ENCODE measurements at places on chromosomes 5 and 9. TPM values are rescaled to one million over a fixed set of nuclear protein-coding genes. Genes with fewer than 3 reads are reported as not detected.

DNA sequence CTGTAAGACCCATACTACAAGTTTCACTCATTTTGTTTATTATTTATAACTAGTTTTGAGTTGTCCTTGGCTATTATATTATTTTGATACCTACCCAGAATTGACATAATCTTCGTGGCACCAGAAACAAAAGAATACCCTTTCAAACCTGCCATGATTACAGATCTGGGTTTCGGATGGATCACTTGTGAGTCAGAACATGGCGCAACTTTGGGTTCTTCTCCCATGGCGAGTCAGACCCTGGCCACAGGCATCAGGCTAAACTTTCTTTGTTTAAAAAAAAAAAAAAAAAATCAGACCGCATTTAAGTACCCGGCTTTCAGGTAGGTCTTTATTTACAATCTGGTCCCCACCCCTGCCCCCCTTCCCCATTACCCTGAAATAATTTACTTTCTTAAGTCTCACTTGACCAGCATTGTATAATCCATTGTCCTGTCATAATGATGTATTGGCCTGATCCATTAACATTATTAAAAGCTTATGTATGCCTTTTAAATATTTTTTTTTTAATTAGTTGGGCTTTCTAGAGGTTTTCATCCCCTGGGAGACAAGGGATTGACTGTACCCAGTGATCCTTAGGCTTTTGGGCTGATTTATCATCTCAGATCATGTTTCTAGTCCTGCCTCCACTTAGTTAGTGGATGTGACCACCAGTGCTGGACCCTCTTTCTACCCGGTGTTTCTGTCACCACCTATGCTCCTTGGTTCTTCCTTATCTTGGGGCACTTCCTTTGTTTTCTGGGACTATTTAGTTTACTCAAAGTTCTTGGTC is 43.9 kb downstream of the F2RL2 start:
- DNase-seq: no peak

DNA sequence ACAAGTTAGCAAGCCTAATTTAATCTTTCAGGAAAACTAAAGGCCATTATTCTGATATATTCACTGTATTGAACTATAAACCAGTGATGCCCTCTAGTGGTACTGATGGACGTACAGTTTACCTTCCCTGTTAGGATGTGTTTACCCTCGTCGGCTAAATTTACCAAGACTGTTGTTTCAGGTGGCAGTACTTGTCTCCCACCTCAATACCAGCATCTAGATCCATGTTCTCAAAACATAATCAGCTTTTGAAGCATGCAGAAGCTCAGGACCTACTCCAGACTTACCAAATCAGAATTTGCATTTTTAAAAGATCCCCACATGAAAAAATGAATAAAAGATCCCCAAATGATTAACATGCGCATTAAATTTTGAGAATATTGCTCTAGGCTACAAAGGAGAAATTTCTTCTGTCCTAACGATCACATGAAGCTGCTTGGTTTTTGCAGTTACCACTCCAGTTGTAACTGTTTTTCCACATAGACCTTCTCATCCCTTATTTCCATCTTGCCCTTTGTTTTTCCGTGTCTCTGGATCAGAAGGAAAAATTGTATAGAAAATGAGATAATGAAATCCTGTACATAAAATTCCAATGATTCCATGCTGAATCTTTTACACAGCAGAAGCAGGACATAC is 3.2 kb upstream of the BAAT start:
- DNase-seq: no peak

GRCh38 chr9:764105-764524 is 77.4 kb upstream of the DMRT1 start:
- peak; percentile 66 for DNase-seq

DNA sequence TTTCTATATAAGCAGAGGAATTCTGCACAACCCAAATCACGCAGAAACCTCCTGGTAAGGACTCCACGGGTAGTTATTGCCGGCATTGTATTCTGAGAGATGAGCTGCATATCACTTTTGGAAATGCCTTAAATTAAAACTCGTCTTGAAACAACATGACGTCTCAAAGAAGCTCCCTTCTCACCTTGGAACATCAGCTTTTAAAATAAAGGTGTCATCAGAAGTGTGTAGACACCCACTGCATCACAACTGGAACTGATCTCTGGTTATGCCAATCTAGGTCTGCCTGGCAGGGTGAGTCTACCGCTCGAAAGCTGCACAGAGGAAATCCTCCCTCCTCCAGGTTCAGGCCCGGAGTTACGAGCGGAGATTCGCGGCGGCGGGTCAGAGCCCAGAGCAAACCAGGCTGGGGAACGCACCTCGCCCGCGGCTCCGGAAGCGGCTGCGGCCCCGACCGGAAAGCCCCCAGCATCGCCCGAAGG is 974 bp upstream of the SLC12A2 start:
- no peak for DNase-seq

Gene FOXD4L5
- polyA plus RNA-seq: 1.4 TPM

DNA sequence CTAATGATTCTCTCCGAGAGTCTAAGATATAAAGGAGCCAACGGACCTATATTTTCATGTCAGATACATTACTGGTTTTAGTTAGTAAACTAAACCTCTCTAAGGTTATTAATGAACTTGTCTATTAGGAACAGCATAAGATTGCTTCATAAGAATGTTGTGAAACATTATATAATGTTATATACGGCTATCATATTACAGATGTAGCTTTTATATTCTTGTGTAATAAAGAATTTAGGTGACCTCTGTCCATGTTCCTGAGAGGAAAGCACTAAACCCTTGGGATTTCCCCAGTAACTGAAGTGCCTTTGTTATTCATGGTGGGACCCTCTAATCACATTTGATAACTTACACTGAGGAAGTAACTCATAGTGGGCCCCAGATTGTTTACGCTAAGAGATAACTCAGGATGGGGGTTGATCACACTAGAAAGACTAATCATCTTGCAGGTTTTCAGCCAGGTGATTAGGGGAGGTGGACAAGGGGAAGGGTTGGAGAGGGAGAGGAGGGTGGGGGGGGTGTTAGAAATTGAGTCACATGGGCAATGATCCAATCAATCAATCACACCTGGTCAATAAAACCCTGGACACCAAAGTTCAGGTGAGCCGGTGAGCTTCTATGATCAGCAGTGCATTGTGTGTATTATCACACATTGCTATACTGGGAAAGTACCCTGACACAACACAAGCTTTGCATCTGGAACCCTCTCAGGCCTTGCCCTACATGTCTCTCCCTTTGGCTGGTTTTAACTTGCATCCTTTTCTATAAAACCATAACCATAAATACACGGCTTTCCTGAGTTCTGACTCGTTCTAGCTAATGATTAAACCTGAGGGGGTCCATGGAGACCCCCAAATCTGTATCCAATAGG is 25.8 kb downstream of the ECPAS start:
- no peak for DNase-seq

DNA sequence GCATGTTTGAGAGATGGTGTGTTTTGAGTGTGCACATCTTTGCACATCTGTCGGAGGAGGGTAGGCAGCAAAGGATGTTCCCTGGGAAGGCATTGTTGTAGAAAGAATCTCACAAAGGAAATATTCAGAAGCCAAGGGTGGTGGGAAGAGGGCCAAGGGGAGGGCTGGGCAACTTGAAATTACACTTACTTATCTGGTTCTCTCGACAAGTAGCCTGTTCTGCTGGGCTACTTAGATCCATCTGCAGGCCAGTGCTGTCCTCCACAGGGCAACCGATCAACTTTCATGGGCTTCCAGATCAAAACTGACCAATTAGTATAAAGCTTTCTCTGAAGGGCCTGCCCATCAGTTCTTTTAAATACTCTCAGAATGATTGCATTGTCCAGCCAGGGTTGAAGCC is 495.2 kb downstream of the GADD45G start:
- no peak for DNase-seq

DNA sequence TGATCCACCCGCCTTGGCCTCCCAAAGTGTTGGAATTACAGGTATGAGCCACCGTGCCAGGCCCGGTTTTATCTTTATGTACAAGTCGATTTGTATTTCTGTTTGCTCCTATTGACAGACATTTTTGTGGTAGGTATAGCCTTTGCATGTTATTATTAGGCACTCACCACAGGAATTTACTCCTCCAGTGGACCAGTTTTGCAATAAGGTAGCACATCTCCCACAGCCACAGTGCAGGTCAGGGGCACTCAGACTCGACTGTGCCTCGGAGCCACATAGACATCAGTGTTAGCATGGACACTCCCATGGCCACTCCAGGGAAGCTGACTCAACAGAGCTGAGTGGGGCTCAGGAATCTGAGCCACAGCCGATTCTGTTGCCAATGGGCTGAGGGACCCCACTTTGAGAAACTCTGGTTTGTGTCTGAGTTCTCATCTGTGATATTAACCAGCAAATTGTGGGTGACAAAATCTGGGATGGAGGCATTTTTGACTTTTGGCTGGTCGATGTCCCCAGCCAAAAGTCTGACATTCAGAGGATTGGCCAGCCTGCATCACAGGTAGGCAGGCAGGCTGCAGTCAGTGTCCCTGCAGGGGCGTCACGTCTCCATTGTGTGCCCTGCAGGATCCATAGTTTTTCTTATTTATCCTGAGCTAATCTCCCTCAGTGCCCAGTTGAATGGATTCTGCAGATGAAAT is 15.0 kb upstream of the SHB start:
- no peak for DNase-seq

DNA sequence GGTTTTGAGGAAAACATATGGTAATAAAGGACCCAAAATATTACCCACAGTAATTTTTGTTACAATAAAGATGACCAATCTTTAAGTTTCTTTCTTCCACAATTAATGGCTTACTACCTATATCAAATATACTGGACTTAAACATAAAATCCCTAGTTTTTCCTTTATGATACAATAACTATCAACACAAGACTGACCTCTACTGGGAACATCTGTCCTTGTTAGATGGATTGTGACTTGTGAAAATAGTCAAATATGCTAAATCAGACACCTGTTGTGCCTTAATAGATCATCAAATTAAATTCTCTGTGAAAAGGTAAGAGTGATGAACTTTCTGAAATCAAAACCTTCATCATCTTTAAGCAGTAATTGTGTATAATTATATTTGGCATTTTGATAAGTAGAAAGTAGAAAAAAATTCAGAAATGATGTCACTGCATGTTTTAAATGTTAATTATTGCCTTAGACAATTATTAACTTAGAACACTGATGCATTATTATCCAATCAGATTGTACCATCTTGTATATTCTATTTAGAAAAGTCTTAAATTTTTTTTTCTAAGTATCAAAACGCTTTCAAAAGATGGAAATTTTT is 113.6 kb downstream of the DEPDC1B start:
- DNase-seq: peak; percentile 15

DNA sequence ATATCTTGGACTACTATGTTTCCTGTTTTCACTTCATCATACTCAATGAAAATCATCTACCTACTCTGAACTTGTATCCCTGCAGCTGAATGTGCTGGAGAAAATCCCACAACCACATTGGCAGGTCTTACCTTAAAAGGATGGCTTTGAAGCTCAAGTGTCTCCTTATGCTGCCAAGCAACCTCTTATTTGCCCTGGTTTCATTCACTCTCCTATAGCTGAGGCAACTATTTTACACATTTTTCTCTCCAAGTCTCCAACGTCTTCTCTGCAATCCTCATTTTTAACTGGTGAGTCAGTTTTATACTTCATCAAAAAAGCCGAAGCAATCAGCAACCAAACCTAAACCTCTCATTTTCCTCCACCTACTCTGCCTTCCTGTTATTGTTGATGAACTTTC is 49.7 kb downstream of the POU4F3 start:
- peak; percentile 33 for DNase-seq

Gene TSLP
- 0.68 TPM for polyA plus RNA-seq

Gene CD14
- polyA plus RNA-seq: 14.9 TPM

- no peak for DNase-seq
These were observed 246.8 kb downstream of the ARHGAP26 start for GRCh38 chr5:143016777-143017516.

- DNase-seq: no peak
These were observed 4.4 kb upstream of the SLC27A4 start for GRCh38 chr9:128335914-128336313.

- DNase-seq: no peak
These were observed 14.4 kb downstream of the PMPCA start for GRCh38 chr9:136424750-136425362.

All from muscle of arm (tissue), 14 donors.